Left kidney (tissue), 8 donors: ENCODE measurements at places on chromosomes 2 and 18.
A peak's percentile ranks its signal among the peaks of the same experiment; 100 is the strongest.

DNA sequence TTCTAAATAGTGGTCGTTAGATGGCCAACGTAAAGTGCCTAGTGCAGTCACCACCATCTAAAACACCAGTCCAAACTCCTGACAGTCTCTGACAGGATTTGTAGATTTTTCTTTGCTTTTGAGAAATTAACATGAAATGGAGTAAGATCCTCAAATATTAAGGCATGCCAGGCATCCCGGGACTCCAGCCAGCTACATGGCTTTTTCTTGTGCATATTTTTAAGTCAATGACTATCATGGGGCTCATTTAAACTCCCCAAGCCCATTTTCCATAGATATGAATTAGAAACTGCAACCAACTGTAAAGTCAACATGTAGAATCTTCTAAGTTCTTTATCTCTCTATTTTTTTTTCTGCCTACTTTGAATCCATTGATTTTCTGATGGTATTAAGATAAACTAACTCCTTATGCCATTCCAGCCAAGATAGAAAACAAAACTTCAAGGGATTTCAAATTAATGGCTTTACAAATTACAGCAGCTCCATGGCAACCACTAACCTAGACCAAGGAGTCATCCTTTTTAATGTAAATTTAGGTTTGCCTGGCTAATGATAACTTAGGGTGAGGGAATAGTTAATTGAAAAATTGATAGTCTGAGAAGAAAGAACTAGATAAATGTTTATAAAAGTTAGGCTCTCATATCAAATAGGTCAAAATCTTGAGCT lies 764.1 kb upstream of the NXPH2 start:
- no peak for DNase-seq

GRCh38 chr2:156649596-156649995 lies 213.4 kb downstream of the GPD2 start:
- no peak for DNase-seq

DNA sequence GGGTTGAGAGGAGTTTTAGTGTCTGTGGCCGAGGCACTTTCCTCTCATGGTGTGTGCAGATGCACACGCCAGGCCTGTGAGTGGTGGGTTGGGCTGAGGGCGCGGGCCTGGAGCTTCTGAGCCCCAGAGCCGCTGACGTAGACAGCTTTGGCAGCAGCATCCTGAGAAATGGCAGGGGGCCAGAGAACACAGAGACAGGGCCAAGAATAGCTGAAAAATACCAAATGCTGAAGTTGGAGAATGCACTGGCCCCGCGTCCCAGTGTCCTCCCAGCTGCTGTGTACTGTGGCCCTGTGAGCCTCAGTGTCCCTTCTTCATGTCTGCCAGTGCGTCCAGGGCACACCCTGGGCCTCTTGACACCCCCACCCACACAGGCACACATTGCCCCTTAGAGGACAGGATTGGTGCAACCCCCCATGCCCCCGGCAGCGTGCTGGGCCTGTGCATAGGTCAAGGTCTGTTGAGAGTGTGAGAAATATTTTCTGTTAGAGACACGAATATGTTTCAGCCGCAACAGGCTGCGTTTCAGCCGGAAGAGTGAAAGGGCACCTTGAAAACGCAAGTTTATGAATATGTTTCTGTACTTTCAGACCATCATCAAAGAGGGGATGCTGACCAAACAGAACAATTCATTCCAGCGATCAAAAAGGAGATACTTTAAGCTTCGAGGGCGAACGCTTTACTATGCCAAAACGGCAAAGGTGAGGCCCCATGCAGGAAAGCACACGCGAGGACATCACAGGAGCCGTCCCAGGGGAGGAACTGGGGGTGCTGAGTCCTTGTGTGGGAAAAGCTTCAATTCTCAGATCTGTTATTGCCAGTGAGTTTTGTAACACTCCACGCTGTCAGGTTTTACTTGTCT lies 33.6 kb downstream of the DGKD start:
- DNase-seq, result peak; percentile 81

- DNase-seq, result peak; percentile 49
Measured at GRCh38 chr2:18378020-18378653, 182.3 kb downstream of the RDH14 start.

DNA sequence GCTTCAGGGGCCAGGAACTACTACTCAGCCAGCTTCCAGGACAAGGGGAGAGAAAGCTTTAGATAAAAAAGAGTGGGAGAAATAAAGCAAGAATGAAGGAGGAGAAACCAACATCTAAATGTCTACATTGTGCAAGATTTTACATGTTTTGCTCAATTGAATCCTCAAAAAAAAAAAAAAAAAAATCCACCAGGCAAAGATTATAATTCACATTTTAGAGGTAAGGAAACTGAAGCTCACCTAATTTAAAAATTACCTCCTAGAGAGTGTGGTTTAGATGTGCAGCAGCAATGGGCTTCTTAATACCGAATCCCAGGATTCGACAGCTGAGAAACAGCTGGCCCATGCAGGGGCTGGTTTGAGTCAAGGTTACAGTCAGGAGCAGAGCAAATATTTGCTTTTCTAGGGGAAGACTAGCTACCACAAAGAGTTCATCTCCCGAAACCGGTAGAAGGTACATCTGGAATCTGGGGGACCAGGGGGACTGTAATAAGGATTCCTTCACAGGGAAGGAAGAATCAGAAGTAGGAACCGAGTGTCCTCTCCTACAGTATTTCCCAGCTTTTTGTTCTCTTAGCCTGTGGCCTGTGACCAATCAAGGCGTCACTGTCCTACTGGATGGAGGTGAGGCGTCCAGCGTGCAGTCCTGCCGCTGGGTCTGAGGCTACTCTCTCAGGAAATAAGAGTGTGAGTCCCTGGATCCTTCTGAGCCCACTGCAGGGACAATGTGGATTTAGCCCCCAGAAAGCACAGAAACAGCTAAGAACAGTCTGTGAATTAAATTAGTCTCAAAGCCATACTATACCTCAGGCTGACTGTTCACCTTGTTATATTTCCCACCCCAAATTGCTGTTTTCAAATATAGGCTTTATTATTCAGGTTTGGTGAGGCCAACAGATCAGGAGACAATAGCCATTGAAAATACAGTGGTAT lies 42.3 kb downstream of the IL1R2 start:
- no peak for DNase-seq

DNA sequence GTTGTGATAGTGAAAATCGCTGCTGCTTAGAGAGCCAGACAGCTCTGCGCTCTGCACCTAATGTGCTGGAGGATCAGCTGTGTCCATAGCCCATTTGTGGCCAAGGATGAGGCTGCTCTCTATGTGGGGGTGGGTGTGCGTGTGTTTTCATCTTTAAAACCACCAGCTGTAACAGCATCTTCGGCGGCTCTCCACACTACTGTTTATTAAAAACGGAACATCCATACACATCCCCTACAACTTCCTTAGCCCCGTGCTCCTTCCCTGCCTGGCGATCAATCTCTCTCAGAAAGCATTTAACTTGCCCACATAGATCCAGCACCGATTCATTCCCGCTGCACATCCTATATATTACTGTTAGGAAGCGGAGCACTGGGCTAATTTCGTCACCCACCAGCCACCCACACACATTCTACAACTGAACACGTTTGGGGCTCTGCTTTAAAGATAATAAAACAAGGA lies 1.6 kb downstream of the CELF4 start:
- DNase-seq, result no peak

DNA sequence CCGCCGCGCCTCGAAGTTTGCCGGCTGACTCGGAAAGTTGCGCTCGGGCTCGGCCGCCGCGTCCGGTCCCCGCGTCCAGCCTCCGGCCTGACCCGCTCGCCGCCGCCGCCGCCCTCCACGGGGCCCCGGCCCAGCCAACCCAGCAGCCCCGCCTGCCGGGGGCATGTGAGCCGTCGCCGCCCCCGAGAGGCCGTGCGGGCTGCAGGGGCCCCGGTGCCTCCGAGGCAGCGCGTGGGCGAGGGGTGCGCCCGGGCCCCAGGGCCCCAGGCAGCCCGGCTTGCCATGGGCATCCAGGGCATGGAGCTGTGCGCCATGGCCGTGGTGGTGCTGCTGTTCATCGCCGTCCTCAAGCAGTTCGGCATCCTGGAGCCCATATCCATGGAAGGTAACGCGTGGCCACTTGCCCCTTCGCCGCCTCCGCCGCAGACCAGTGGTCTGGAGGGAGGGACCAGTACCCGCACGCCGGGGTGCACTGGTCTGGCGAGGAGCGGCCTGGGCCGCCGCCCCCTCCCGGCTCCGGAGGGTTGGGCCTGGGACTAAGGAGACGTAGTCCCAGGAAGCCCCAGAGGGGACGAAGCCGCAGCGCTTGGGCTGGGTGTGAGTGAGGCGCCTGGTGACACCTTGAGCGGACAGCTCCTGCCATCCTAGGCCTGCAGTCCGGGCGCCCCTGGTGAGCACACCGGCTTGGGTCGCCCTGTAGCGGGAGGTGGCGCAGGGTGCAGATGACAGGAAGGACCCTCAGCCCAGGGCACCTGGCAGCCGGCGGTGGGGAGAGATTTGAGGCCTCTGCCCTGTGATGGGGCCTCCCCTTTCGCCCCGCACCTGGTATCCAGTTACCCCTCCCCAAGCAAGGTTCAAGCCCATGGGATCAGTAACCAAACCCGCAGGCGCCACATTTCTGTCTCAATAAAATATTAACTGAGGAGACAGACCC lies 49.9 kb downstream of the KCNIP3 start:
- DNase-seq, result no peak

DNA sequence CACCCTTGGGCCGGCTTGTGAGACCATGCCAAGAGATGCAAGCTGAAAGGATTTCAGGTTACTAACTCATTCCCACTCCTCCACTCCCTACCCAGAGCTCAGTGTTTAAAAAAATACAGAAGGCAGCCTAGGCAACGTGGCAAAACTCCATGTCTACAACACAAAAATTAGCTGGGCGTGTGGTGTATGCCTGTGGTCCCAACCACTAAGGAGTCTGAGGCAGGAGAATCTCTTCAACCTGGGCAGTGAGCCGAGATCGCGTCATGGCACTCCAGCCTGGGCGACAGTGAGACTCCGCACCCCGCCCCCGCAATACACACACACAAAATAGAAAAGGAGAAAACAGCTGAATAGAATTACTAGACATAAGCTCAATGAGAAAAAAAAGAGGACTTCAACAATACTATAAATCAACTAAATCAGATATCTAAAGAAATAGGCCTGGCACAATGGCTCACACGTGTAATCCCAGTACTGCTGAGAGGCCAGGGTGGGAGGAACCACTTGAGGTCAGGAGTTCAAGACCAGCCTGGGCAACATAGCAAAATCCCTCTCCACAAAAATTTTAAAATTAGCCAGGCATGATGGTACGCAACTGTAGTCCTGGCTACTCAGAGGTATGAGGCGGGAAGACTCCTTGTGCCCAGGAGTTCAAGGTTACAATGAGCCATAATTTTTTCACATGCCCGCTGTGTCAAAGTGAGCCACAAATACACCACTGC lies 10.1 kb downstream of the IWS1 start:
- DNase-seq, result no peak

DNA sequence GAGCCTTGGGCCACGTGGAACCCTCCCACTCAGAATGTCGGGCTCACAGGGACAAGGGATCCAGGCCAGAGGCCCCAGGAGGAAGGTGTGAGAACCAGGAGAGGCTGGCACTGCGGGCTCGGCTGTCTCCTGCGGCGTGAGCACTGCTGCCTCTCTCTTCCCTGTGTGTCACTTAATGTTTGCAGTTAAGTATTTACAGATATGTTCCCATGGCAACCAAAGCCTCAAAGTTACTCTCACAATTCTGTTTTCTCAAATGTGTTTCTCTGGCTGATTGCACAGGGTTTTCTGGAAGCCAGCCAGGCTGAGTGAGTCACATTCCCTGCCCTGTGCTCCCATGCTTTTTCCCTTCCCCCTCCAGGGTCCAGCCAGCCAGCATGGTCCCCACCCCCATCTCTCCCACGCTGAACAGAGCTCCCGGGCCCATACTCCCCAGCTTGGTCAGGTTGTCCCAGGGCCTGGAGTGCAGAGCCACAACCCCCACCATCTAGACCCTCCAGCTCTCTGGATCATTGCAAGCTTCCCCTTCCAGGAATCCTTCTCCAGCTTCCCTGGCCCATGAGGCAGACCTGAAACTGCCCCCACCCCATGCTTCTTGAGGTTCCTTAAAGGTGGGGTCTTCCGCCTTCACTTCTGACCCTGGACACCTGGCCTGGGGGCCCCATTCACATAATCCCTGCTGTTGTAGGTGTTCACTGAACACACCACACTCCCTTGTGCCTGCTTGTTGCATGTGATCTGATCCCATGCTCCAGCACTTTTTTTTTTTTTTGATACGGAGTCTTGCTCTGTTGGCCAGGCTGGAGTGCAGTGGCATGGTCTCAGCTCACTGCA lies 265.9 kb downstream of the CELF4 start:
- DNase-seq, result peak; percentile 98

GRCh38 chr2:589281-590130 lies 87.7 kb downstream of the TMEM18 start:
- DNase-seq, result no peak

DNA sequence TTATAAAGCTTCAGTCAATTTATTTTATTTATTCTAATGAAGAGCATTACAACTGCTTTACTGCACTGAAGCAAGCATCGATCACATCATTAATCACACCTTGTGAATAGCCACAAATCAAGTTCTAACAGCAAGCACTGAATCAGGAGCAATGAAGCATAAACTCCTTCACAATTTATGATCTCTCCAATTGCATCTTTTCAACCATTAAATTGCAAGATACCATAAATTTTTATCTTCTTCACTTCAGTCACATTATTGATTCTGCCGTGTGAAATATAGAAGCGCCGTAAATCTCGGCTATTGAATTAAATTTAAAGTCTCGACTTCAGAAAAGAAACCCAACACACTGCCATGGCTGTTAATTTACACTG lies 298.7 kb downstream of the CDCA7 start:
- DNase-seq, result no peak

GRCh38 chr2:2714408-2714807 lies 383.3 kb upstream of the MYT1L start:
- no peak for DNase-seq

DNA sequence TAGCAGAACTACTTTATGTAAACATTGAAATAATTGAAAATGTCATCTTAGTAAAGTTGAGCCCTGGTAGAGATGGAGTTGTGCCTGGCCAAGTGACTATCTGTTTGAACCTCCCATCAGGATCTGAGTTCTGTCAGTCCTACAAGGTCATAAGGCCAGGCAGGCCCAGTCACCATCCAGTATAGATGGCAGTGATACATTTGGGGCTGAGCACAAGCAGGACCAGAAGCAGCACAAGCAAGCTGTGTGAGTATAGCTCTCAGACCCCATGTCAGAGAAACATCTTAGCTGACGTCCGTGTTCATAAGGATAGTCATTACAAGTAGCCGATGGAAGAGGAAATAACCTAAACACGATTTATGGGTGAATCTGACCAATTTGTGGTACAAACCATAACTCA lies 44.5 kb upstream of the RBMS1 start:
- no peak for DNase-seq

DNA sequence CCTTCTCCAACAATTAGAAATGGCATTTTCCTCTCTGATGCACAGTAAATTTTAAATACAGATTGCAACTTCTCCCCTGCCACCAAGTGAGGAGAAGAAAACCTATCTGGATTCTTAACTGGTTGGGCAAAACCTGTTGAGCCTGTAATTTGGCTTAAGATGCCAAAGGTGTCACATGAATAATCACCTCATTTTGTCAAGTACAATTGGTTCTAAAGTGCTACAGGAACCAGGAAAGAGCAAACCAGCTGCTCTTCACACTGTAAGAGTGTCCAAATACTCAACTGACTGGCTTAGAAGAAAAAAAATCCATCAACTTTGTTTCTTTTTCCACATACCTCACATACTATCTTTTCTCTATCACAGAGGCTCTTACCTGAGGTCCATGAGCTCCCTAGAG lies 35.4 kb downstream of the NPC1 start:
- no peak for DNase-seq

- no peak for DNase-seq
Measured at GRCh38 chr2:149894760-149895159, 307.2 kb upstream of the MMADHC start.

- peak; percentile 60 for DNase-seq
Measured at GRCh38 chr2:186590759-186591505, 1.1 kb downstream of the ITGAV start.
